ENCODE measurements at places on chromosomes 5 and 9. TPM values are rescaled to one million over a fixed set of nuclear protein-coding genes. Genes with fewer than 3 reads are reported as not detected.
A peak's percentile ranks its signal among the peaks of the same experiment; 100 is the strongest.

- no peak overlapping the region for H3K27ac ChIP-seq
- no peak overlapping the region for H3K4me3 ChIP-seq
- H3K36me3 ChIP-seq: peaks cover 17% of the 10 kb centered on the region
- no peaks in the 10 kb centered on the region for H3K27me3 ChIP-seq
- H3K4me1 ChIP-seq: no peaks in the 10 kb centered on the region
These were observed 21.0 kb downstream of the RMI1 start for GRCh38 chr9:84001621-84002020.

- no peak overlapping the region for H3K27ac ChIP-seq
- no peak for DNase-seq
- peaks cover 6% of the 10 kb centered on the region for H3K4me1 ChIP-seq
- H3K36me3 ChIP-seq: no peaks in the 10 kb centered on the region
- H3K4me3 ChIP-seq: no peak overlapping the region
These were observed 30.3 kb downstream of the VCP start for GRCh38 chr9:35042081-35042604.

DNA sequence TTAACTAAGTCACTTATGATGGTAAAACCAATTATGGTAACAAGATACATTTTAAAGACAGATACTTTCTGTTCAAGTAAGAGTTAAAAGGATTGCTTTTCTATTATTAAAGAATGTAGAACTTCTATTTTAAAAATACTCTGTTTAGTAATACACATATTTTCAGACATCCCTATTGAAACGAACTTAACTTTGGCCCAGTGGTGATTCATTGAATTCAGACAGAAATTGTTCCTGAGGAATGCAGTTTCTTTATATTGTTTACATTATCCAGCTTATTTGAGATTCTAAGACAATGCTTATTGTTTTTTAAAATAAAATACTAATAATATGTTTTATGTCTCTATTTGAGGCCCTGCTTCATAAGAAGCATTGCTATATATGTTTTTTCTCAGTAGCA lies 816.4 kb downstream of the SEMA5A start:
- H3K4me1 ChIP-seq: no peaks in the 10 kb centered on the region
- DNase-seq: no peak
- no peak overlapping the region for H3K27ac ChIP-seq
- H3K4me3 ChIP-seq: no peak overlapping the region

DNA sequence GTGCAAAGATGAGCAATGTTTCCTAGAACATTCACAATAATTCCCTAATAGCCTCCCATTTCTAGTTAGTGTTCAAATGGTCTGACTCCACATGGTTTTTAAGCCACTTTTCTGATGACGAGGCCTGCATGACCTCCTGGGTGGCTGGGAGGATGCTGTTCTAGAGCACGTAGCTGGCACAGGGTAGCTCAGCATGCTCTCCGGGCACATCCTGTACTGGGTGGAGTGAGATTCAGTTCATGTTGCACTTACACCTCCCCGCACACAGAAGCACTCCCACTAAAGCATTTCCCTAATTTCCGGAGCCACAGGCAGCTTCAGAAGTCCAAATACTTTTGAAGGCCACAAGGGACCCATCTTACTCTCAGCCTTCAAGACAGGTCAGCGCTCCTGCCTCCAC lies 159.8 kb upstream of the LHFPL2 start:
- no peak for DNase-seq
- no peaks in the 10 kb centered on the region for H3K27me3 ChIP-seq
- no peak overlapping the region for H3K27ac ChIP-seq
- H3K36me3 ChIP-seq: no peaks in the 10 kb centered on the region
- H3K4me3 ChIP-seq: no peak overlapping the region

DNA sequence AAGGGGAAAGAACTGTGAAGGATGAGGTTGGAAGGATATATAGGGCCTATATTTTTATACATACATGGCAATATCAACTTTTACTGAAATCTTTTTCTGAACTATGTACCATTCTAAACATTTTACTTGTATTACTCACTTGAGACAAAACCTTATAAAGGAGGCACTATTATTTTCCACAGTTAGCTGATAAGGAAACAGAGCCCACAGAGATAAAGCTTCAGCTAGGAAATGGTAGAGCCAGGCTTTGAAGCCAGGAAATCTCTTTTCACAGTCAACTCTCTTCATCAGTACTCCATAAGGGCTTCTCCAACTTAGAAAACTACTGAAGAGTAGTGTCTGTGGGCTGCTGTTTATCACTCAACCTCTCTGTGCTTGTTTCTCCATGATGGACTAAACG lies 613.7 kb downstream of the PRELID2 start:
- H3K4me3 ChIP-seq: no peak overlapping the region
- H3K36me3 ChIP-seq: no peaks in the 10 kb centered on the region
- no peaks in the 10 kb centered on the region for H3K4me1 ChIP-seq
- no peak for DNase-seq
- H3K27me3 ChIP-seq: no peaks in the 10 kb centered on the region
- H3K27ac ChIP-seq: no peak overlapping the region

DNA sequence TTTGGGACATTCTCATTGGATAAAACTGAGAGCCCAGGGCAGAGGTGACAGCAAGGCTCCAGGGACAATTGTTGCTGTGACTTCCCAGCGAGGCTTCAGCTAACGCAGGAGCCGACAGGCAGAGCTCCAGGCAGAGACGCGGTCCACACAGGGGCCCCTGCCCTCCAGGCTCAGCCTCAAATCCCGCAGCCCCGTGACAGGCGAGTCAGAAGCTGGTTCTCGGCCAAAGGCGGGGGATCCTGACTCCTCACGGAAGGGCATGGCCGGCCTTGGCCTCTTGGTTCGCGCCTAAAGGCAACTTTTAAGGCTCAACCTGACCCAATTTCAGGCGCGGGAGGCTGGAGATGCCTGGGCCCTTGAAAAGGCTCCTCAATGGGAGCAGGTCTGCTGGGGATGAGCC lies 21.3 kb downstream of the SLC12A7 start:
- H3K27ac ChIP-seq: no peak overlapping the region
- H3K36me3 ChIP-seq: no peaks in the 10 kb centered on the region
- H3K4me1 ChIP-seq: no peaks in the 10 kb centered on the region
- H3K4me3 ChIP-seq: no peak overlapping the region
- no peaks in the 10 kb centered on the region for H3K27me3 ChIP-seq

DNA sequence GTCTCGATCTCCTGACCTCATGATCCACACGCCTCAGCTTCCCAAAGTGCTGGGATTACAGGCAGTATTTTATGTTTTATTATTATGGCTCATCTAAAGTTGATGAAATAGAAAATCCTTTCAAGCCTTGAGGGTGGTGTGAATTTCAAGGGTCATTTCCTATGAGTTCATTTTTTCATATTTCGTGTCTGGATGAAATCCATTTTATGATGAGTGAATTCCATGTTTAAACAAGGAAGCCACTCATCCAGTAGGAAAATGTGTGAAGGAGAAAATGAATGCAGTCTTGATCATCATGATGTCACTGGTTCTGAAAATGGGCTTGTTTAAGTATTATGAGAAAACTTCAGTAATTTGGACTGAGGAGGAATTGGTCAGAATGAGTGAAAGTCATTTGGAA lies 74.6 kb upstream of the ZSWIM6 start:
- H3K4me1 ChIP-seq: no peaks in the 10 kb centered on the region
- DNase-seq: no peak
- H3K4me3 ChIP-seq: no peak overlapping the region
- no peaks in the 10 kb centered on the region for H3K36me3 ChIP-seq
- H3K27me3 ChIP-seq: no peaks in the 10 kb centered on the region
- no peak overlapping the region for H3K27ac ChIP-seq

GRCh38 chr5:152077-152476 lies 39.2 kb upstream of the LRRC14B start:
- H3K27ac ChIP-seq: no peak overlapping the region
- peaks cover 36% of the 10 kb centered on the region for H3K36me3 ChIP-seq
- no peak overlapping the region for H3K4me3 ChIP-seq
- no peak for DNase-seq
- H3K4me1 ChIP-seq: no peaks in the 10 kb centered on the region

GRCh38 chr5:154642499-154643245 lies 112.5 kb upstream of the LARP1 start:
- peak; percentile 64 for DNase-seq
- H3K27me3 ChIP-seq: peaks cover 18% of the 10 kb centered on the region
- H3K4me3 ChIP-seq: no peak overlapping the region
- peaks cover 10% of the 10 kb centered on the region for H3K4me1 ChIP-seq

GRCh38 chr5:169442403-169442874 lies 141.1 kb upstream of the SPDL1 start:
- DNase-seq: no peak
- H3K27ac ChIP-seq: no peak overlapping the region
- H3K36me3 ChIP-seq: no peaks in the 10 kb centered on the region

DNA sequence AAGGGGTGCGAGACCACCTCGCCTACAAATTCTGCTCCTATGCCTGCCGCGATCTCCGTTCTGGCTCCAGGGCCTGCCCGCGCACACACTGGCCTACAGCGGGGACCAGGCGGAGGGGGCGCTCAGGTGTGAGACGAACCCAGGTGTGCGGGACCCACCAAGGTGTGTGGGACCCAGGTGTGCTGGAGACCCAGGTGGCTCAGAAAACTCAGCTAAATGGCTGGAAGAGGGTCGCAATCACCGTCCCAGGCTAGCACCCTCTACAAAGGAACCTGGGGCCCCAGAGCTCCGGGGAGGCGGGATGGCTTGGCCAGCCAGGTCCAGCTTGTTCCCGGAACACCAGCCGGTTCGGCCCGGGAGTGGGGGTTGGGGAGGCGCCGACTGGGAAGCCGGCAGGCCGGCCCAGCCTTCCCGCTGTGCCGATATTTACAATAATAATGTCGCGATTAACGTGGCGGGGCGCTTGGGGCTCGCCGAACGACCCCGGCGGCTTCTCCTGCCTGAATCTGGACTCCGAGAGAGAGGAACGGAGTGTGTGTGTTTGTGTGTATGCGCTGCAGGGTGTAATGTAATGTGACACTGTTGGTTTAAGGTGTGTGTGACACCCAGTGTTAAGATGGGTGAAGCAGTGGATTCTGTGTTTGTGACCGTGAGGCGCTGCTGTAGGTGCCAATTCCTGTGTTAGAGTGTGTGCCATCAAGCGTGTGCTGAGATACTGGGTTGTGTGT lies 1.4 kb downstream of the PCDH1 start:
- peak overlapping the region; percentile 98 for H3K4me3 ChIP-seq
- H3K4me1 ChIP-seq: peaks cover 59% of the 10 kb centered on the region
- no peaks in the 10 kb centered on the region for H3K27me3 ChIP-seq
- no peaks in the 10 kb centered on the region for H3K36me3 ChIP-seq

- H3K27me3 ChIP-seq: no peaks in the 10 kb centered on the region
- H3K27ac ChIP-seq: no peak overlapping the region
- no peak for DNase-seq
- H3K36me3 ChIP-seq: no peaks in the 10 kb centered on the region
These were observed 29.5 kb downstream of the RANBP3L start for GRCh38 chr5:36272136-36272690.

- H3K27me3 ChIP-seq: no peaks in the 10 kb centered on the region
- H3K27ac ChIP-seq: no peak overlapping the region
These were observed 12.6 kb downstream of the HTR4 start for GRCh38 chr5:148641735-148642134.

- no peak overlapping the region for H3K27ac ChIP-seq
- no peaks in the 10 kb centered on the region for H3K36me3 ChIP-seq
- H3K4me3 ChIP-seq: no peak overlapping the region
- DNase-seq: no peak
- H3K27me3 ChIP-seq: no peaks in the 10 kb centered on the region
These were observed 82.6 kb downstream of the DOCK2 start for GRCh38 chr5:169719360-169720314.

- H3K4me3 ChIP-seq: no peak overlapping the region
These were observed 76.2 kb downstream of the GPR21 start for GRCh38 chr9:123109540-123110279.

GRCh38 chr9:118522093-118523028 lies 818.2 kb downstream of the TLR4 start:
- no peak overlapping the region for H3K4me3 ChIP-seq
- H3K27me3 ChIP-seq: no peaks in the 10 kb centered on the region
- no peaks in the 10 kb centered on the region for H3K36me3 ChIP-seq
- peak; percentile 90 for DNase-seq
- H3K4me1 ChIP-seq: no peaks in the 10 kb centered on the region

DNA sequence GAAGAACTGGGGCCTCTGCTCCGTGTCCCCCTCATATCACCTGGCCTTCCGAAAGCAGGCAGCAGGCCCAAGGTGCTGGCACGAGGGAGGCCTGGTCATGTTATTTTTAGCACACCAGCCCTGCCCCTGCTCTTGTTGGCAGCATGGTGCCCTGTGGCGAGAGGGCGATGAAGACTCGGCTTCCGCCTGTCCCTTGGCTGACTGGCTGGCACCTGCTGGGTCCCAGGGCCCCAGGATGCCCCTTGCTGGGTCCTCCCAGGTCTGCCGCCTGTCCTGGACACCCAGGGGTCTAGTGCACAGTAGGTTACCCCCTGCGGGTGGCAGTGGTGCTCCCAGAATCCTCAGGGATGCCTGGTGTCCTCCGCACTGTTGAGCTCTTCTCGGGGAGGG lies 77.0 kb downstream of the RXRA start:
- H3K36me3 ChIP-seq: no peaks in the 10 kb centered on the region
- no peaks in the 10 kb centered on the region for H3K27me3 ChIP-seq
- no peak overlapping the region for H3K4me3 ChIP-seq
- DNase-seq: no peak
- no peak overlapping the region for H3K27ac ChIP-seq

DNA sequence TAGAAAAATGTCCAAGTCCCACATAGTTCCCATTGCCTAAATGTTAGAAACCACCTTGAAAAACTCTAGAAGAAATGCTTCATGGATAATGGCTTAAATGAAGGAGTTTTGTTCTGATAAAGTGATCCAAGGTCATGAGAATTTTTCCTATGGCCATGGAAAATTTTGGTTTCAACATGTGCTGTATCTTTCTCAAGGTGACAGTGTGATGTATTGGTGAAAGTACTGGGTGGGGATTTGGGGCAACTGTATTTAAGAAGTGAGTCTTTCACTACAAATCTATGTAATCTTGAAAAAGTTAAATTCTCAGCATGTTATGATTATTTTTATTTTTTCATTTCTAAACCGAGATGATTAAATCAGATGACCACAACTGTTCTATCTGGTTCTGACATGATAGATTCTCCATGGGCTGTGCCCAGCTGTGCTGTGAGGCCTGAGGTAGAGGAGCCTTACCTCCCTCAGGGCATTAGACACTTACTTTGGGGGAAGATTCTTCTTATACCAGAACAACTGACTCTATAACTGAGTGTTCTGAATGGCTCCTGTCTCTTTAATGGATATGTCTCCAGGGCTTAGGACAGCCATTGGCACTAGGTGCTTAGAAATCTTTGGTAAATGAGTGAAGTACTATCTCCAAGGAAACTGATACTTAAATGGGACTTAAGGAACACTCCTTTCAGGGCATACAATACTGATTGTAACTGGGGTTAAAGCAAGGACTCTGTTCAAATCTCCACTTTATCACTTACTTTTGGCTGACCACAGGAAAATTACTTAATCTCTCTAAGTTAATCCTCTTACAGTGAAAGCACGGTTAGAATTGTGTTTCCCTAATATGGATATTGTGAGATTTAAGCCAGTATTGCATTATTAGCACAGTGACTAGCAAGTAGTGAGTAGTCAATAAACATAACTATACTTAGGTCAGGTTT lies 397.4 kb upstream of the MEF2C start:
- H3K4me3 ChIP-seq: no peak overlapping the region
- DNase-seq: no peak
- H3K27ac ChIP-seq: no peak overlapping the region
- H3K4me1 ChIP-seq: no peaks in the 10 kb centered on the region
- no peaks in the 10 kb centered on the region for H3K27me3 ChIP-seq

LIX1 gene
- total RNA-seq: not detected

VCAN gene
- 404 TPM for total RNA-seq

TRPM3 gene
- total RNA-seq: 8.2 TPM

ELP1 gene
- total RNA-seq: 46.3 TPM

SHISAL2B gene
- 3.9 TPM for total RNA-seq

CARTPT gene
- not detected for total RNA-seq

EPB41L4B gene
- total RNA-seq: 32.2 TPM

SLC22A4 gene
- total RNA-seq: 0.78 TPM

FBP2 gene
- not detected for total RNA-seq

NMUR2 gene
- total RNA-seq: not detected

Measured in GM23338 (cell line).